ENCODE measurements at places on chromosomes 1 and 21.

DNA sequence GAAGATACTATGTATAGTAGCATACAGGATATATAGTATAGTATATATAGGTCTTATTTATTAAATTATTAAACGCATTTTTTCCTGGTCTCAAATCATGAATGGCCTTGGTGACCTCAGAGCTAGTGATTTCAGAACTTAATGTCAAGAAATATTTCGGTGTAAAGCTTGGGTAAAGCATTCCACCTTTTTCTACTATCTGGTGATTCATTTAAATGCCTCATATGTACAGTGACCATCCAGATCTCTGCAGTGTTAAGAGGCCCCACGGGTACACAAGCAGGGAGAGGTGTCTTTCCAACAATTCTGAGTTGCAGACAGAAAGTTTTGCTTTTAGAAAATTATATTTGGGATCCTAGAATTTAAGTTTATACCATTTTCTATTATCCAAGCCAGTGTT lies 626.5 kb downstream of the PTPRC start:
- no peak for DNase-seq

- DNase-seq, result no peak
These were observed 4.8 kb upstream of the LRRC8B start for GRCh38 chr1:89519779-89520358.

- no peak for DNase-seq
These were observed 33.1 kb downstream of the LPAR3 start for GRCh38 chr1:84859866-84860265.

DNA sequence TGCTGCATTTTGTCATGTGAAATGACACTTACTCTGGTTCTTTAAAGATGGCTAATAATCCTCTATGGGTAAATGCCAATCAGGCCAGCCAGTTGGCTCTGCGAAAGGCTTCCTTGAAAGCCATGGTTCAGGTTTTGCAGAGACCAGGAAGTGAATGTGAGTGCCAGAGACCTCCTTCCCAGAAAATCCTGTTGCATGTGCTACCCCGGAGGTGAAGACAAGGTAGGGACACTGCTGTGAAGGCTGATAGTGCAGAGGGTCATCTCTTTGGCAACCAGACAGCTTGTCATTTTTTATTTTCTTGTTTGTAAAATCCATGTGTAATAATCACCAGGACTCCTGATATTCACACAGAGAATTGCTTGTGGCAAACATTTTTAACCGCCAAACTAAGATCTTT lies 18.7 kb downstream of the LRRC8D start:
- no peak for DNase-seq

DNA sequence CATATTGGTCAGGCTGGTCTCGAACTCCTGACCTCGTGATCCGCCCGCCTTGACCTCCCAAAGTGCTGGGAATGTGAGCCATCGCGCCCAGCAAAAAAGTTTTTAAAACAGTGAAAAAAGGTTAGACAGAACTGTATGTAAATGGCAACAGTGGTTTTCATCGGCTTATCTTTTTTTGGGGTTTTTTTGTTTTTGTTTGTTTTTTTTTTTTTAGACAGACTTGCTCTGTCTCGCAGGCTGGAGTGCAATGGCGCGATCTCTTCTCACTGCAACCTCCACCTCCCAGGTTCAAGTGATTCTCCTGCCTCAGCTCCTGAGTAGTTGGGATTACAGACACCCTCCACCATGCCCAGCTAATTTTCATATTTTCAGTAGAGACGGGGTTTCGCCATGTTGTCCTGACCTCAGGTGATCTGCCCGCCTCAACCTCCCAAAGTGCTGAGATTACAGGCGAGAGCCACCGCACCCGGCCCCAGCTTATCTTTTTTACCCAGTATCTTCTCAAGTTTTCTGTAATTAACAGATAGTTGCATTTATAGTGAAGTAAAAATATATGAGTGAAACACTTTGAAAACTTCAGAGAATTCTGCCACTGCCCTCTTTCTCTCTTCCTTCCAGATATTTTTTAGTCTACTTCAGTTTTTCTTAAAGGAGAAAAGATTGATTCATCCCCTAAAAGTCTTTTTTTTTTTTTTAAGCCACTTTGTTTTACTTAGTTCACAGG lies 13.1 kb downstream of the TIMM17A start:
- no peak for DNase-seq

- DNase-seq, result no peak
These were observed 34.0 kb upstream of the ARHGAP29 start for GRCh38 chr1:94271373-94271772.

- no peak for DNase-seq
These were observed 137.4 kb upstream of the USP25 start for GRCh38 chr21:15592271-15592860.

GRCh38 chr1:211683396-211684297 lies 8.2 kb upstream of the NEK2 start:
- DNase-seq, result no peak

DNA sequence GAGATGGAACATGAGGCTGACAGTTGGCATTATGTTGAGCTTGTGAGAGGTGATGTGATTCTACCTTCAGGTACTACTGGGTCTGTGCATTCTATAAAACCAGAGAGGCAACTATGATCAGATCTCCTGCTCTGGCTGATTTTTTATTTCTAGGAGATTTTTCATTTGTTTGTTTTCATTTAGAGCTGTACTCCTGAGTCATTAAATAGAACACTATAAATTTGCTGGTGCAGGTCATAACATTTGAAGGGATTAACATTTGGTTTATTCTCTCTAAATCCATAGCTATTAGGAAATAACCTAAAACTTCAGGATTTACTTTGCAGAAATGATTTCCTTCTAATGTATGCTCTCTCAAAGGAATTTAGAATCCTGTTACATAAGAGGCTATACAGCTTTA lies 42.9 kb downstream of the MAGI3 start:
- no peak for DNase-seq

GRCh38 chr1:150168960-150169601 lies 19.4 kb downstream of the PLEKHO1 start:
- peak; percentile 33 for DNase-seq

DNA sequence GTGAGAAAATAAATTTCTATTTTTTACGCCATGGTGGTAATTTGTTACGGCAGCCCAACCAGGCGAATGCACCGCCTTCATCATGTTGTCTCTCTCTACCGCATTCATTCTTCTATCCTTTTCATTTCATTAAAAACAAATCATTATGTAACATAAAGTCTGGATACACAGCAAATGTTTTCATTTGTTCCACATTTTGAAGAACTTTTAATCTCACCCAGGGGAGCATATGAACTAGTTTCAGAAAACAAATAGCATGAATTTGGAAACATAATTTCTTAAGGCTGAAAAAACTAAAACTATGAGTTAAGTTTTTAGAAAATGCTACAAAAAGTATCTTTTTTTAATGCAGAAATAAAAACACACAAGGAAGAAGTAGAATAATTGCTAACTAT lies 11.2 kb upstream of the OR2B11 start:
- DNase-seq, result no peak

DNA sequence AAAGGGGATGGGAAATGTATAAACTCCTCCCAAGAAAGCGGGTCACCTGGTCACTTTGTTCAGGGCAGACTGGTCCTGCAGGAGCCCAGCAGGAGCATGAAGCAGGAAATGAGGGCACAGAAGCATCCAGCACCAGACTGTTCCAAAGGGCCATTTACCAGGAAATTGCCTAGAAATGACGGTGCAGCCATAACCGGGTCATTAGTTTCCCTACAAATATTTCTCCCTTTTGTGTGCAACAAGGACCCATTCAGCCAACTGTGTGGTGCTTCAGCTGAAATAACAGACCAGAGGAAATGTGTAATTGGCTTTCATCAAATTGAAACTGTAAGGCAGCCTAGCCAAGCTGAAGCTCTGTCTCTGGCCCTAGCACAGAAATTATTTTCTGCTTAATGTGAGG lies 7.6 kb upstream of the CTTNBP2NL start:
- DNase-seq, result no peak
